Stimulated activated naive CD4-positive, alpha-beta T cell treated with Interleukin-2 at 50 U/mL for 16 hours (primary cell): ENCODE measurements at places on chromosomes 1 and 21.

- DNase-seq, result no peak
Measured at GRCh38 chr1:244301595-244302130, 150.0 kb downstream of the ADSS2 start.

DNA sequence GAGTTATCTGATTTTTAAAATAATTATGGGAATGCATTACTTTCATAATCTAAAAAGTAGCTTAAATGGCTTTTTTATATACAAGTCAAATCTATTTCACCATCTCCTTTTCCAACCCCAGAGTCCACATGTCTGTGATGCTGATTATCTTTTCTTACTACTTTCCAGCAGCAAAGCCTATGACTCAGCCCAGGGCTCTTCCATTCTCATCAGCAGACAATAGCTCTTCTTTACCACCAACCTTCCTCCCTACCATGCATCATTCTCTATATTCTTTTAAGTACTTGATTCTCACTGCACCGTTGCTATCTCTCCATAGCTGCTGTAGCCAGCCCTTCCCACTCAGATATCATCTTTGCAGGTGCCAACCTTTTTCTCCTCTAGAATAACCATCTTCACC, 61.3 kb downstream of the OVGP1 start:
- no peak for DNase-seq

GRCh38 chr1:12142891-12143630, 23.7 kb upstream of the TNFRSF1B start:
- no peak for DNase-seq

GRCh38 chr1:248884632-248885295, 21.3 kb upstream of the PGBD2 start:
- no peak for DNase-seq

DNA sequence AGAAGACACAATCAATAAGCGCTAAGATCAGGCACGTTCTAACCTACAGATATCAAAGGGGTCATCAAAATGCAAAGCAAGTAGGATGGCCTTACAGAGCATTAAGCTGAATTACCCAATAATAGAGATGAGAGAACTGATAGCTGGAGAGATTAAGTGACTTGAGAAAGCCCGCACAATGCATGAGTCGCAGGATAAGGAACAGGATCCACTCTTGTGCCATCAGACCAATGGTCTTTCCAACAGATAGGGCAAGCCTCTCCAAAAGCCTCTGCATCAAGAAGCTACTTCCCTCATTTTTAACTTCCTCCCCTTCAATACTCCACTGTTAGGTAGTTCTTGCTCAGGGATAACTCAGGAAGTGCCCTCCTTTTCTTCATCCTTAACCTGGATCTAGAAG, 2.6 kb downstream of the CHML start:
- DNase-seq, result no peak
